ENCODE measurements at places on chromosomes 1 and 21.

DNA sequence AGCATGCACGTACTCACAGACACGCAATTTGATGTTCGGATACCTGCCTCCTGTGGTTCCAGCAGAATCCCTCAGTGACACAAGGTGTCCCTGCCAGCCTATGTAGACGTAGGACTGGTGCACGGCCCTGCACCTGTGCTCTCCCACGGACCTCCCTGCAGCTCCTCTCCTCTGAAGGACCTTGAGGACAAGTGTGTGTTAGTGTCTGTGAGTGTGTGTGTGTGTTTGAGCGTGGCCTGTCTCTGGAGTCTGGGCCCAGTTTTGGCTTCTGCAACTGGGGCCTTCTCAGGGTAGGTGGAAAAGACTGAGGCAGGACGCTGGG is 22.5 kb upstream of the DMBX1 start:
- DNase-seq: no peak

GRCh38 chr21:34004974-34005373 is 68.4 kb upstream of the MRPS6 start:
- DNase-seq: no peak

DNA sequence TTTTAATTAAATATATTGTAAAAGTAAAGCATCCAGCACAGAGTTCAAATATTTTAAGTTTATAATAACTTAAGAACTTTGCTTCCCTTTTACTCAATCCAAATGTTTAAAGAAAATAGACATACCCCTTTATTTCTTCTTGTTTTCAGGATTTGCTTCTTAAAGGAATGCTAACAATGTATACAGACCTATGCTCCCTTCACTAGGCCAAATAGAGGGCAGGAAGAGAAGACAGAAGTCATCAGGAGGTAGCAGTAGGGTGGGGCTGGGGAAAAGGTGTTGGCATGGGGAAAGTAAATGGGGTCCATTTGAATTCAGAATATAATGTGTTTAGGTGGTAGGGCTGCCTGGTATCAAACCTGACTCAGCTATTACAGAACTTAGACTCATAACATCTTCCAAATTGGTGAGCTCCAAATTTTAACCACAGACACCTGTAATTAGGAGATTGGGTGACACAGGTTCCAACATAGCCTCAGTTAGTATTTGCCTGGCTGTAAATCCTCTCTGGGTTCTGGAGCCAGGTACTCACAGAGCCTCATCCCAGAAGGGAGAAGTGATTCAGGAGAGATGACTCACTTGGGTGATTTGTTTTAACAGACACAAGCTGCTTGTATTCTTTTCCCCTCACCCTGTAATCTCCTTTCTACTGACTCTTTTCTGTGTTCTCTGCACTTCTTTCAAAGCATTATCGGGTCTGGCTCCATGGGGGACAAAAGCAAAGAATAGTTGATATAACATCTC is 60.1 kb upstream of the DUSP10 start:
- DNase-seq: no peak

DNA sequence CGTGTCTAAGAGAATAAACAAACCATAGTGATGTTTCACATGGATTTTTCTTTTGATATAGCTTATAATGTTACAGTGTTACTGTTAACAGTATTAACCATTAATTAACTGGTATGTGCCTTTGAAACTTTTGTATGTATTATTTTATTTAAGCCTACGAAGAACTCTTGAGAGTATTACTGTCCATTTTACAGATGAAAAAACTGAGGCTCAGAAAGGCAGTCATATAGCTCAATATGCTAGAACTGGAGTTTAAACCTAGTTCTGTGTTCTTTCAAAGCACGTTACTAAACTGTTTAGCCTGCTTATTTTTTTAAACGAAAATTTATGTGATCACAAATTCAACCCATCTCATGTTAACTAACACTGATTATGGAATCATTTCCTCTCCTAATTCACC is 83.5 kb downstream of the POU2F1 start:
- no peak for DNase-seq

- no peak for DNase-seq
These were observed 1232.1 kb downstream of the MRPL39 start for GRCh38 chr21:24375201-24375600.

Data from GOT3 (cell line).